ENCODE measurements at places on chromosomes 3 and 15. TPM values are rescaled to one million over a fixed set of nuclear protein-coding genes. Genes with fewer than 3 reads are reported as not detected.

The SLC28A2 gene
- total RNA-seq = not detected

The LIPH gene
- 0.13 TPM for total RNA-seq

The STRIT1 gene
- total RNA-seq = not detected

The TGM5 gene
- total RNA-seq = not detected

The ZBED2 gene
- under 0.01 TPM for total RNA-seq

The VIPR1 gene
- 0.38 TPM for total RNA-seq

The AHSG gene
- total RNA-seq = under 0.01 TPM

The GRK7 gene
- not detected for total RNA-seq

The MCF2L2 gene
- 0.26 TPM for total RNA-seq

The CACNA2D3 gene
- total RNA-seq = not detected

The ILDR1 gene
- total RNA-seq = not detected

The CHRNA7 gene
- total RNA-seq = 0.38 TPM

The WDR49 gene
- total RNA-seq = 0.13 TPM

The ACTC1 gene
- total RNA-seq = not detected

The HES1 gene
- 71.8 TPM for total RNA-seq

The GOLGA8Q gene
- 0.13 TPM for total RNA-seq

The A4GNT gene
- total RNA-seq = not detected

The C3orf62 gene
- total RNA-seq = 3.7 TPM

The ITGB5 gene
- 51.0 TPM for total RNA-seq

The ACKR2 gene
- 3.5 TPM for total RNA-seq

The ATP8B4 gene
- 2.0 TPM for total RNA-seq

The SNRPA1 gene
- 11.0 TPM for total RNA-seq

The SLC24A5 gene
- not detected for total RNA-seq

The SLC27A2 gene
- total RNA-seq = 3.7 TPM

The CSNK1G1 gene
- total RNA-seq = 17.1 TPM

The FOXB1 gene
- total RNA-seq = not detected

The SYNM gene
- 105 TPM for total RNA-seq

The SCAANT1 gene
- total RNA-seq = not detected

The DUSP7 gene
- total RNA-seq = 6.9 TPM

The CHRNA5 gene
- total RNA-seq = 2.1 TPM

The GRAMD1C gene
- 16.6 TPM for total RNA-seq

The CAPN3 gene
- 0.13 TPM for total RNA-seq

The TMED3 gene
- total RNA-seq = 221 TPM

The IL17RE gene
- total RNA-seq = 0.13 TPM

The PRRT3 gene
- 0.51 TPM for total RNA-seq

The GUCA1C gene
- not detected for total RNA-seq

The BNC1 gene
- 1.0 TPM for total RNA-seq

The SUSD5 gene
- 0.63 TPM for total RNA-seq

The PTH1R gene
- total RNA-seq = under 0.01 TPM

The SPESP1 gene
- 1.9 TPM for total RNA-seq

The VGLL3 gene
- total RNA-seq = not detected

The THSD4 gene
- total RNA-seq = 25.4 TPM

The P2RY12 gene
- total RNA-seq = not detected
